H1 (cell line): ENCODE measurements at places on chromosomes 7 and 10. TPM values are rescaled to one million over a fixed set of nuclear protein-coding genes. Genes with fewer than 3 reads are reported as not detected.

GRCh38 chr7:45447296-45447695 is 126.9 kb upstream of the ADCY1 start:
- no peak overlapping the region for H3K4me3 ChIP-seq
- no peak overlapping the region for H3K27ac ChIP-seq
- no peaks in the 10 kb centered on the region for H3K27me3 ChIP-seq
- no peaks in the 10 kb centered on the region for H3K36me3 ChIP-seq

DNA sequence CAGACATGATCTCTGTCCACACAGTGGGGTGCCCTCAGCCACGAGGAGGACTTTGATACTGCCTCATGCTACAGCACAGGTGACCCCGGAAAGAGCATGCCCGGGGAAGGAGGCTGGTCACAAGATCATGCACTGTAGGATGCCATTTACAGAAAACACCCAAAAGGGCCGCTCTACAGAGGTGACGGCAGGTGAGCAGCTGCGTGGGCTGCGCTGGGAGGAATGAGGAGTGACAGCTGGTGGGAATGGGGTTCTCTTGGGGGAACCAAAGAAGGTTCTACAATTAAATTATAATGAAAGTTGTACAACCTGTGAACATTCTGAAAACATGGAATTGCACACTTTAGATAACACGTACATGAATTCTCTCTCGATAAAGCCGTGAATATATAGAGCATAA is 12.0 kb downstream of the INTS1 start:
- DNase-seq = no peak
- no peak overlapping the region for H3K27ac ChIP-seq

The GALNT17 gene
- total RNA-seq = 44.7 and 47.0 TPM in 2 replicates

- no peak for DNase-seq
- no peaks in the 10 kb centered on the region for H3K27me3 ChIP-seq
- no peaks in the 10 kb centered on the region for H3K36me3 ChIP-seq
- H3K4me3 ChIP-seq = no peak overlapping the region
- no peak overlapping the region for H3K27ac ChIP-seq
Measured at GRCh38 chr10:53064614-53065013, 292.0 kb upstream of the MBL2 start.

DNA sequence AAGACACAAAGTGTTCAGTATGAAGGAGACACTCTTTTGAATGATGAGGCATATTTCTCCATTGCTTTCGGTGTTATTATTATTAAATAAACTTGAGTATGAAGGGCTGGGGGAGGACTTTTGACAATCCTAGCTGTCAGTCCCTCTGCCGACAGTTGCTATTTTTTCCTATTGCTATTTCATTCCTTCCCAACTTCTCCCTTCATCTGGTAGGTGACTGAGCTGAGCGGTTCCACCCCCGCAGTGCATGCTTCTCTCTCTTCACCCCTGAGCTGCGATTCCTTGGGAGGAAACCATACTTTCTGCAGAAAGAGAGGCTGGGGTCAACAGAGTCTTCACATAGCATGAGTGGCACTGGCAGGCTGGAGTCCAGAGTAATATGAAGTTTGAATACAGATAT is 261.2 kb upstream of the TAC1 start:
- H3K36me3 ChIP-seq = no peaks in the 10 kb centered on the region
- H3K4me3 ChIP-seq = no peak overlapping the region
- DNase-seq = no peak
